Stimulated activated CD4-positive, alpha-beta T cell treated with anti-CD3 and anti-CD28 coated beads, Interleukin-12 subunit alpha, Interleukin-12 subunit beta, amount 100 ng/mL, for 24 hours (primary cell): ENCODE measurements at places on chromosomes 16 and 17.
A peak's percentile ranks its signal among the peaks of the same experiment; 100 is the strongest.

- no peak for DNase-seq
Observed at GRCh38 chr17:58913971-58914769, 158.5 kb downstream of the PPM1E start.

DNA sequence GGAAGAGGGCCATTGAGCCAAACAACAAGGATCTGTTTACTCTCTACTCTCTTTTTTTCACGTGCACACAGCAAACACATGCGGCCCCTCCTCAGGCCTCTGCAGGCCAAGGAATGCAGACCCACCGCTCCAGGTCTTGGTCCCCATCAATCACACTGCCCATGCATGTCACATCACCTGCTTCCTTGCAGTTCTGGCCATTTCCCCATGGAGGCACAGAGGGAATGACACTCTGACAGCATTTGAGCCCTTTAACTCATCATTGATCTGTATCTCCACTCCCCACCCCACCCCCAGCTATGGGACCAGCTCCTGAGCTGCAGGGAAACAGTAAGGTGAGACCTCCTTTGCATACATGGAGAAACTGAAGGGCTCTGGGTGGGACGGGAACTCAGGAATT is 45.9 kb upstream of the MEIOC start:
- no peak for DNase-seq

DNA sequence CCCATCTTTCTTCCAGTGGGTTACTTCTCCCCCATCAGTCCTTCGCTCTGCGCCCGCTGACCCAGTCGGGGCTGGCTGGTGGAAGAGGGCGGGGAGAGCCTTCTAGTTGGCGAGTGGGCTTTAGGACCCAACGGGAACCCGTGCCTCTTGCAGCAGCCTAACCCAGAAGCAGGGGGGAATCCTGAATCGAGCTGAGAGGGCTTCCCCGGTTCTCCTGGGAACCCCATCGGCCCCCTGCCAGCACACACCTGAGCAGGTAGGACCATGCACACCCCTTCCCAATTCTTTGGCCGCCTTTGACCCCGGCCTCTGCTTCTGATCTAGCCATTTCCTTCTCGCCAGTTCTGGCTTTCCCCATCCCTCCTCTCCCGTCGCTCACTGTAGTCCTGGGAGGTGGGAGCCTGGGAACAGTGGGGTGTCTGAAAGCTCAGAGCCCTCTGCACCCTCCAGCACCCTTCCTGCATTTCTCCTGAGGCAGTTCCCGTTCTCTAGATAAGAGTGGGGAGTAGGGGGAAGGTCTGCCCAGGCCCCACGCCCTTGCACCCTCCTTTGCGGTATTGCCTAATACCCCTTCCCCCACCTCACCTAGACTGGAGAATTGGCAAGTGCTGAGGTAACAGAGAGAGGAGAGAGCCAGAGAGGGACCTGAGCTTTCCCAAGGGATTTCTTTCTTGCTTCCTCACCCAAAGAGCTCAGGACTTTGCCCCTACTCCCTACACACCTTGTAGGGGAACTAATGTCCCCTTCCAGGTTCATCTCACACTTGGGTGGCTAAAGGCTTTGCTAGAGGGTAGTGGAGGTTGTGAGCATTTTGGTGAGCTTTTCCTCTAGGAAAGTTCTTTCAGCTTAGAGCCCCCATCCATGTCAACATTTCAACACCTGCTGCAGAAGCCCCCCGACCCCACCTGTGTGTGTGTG is at the start of gene RARA:
RARA (plus strand) TSS at position 150 of the 918 bp plus-strand sequence. CDS start 22,039 bp downstream, outside the sequence.
- no peak for DNase-seq

- DNase-seq, result no peak
Observed at GRCh38 chr16:87461466-87461991, 31.3 kb downstream of the ZCCHC14 start.

- DNase-seq, result no peak
Observed at GRCh38 chr17:40900809-40901356, 15.8 kb upstream of the KRT20 start.

DNA sequence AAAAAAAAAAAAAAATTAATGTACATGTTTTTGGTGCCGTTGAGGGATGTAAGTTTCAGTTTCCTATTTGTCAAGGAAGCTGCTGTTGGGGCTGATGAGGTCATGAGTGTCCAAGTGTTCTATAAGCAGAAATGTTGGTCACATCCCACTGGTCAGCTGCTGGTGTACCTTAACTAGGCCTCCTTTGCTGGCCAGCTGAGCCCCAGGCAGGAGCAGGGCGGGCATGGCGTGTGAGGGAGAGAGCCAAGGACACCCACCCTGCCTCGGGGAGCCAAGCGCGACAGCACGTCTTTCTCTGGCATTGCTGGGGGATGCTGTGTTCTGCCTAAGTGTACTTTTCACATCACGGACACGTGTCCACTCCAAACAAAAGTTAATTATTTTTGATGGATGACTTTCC is 108.1 kb upstream of the CDC42EP4 start:
- DNase-seq, result no peak

- peak; percentile 17 for DNase-seq
Observed at GRCh38 chr16:67430977-67431774, at the start of gene HSD11B2. TSS of gene HSD11B2 (plus strand) at chr16:67431121. CDS start at chr16:67431249, 128 bp downstream.
